ENCODE measurements at places on chromosomes 16 and 17.

GRCh38 chr17:63820963-63821561 lies 6.2 kb upstream of the PSMC5 start:
- DNase-seq: no peak

DNA sequence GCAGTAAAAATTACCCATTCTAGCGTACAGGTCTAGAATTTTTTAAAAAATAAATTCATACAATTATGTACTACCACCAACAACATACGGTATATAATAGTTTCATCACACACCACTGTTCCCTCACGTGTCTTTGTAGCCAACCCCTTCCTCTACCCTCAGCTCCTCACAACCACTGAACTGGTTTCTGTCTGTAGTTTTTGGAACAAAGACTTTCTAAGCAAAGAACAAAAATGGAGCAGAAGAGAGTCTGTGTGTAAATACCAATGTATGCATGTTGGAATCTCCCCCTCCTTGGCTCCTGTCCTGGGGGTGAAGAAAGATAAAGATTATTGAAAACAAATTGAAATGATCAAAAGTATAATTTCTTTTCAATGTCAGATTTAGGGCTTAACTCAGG lies 31.9 kb upstream of the CCR7 start:
- no peak for DNase-seq

GRCh38 chr17:80477647-80478478 lies 1.5 kb upstream of the NPTX1 start:
- DNase-seq: no peak

GRCh38 chr16:56852968-56853367 lies 12.0 kb upstream of the SLC12A3 start:
- DNase-seq: no peak

DNA sequence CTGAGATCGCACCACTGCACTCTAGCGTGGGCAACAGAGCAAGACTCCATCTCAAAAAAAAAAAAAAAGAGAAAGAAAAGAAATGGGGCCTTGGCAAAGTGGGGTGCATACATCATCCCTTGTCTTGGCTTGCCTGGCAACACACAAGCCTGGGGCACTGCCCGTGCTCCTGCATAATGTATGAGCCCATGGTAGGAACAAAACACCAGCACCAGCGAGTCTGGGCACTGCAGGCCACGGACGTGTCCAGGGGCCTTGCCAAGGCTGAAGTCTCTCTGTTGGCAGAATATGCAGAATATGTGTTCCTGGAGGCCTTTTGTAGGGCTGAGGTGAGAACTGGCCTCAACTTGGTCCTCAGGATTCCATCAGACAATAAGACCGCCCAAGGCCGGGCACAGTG lies 15.7 kb upstream of the ALDOA start:
- no peak for DNase-seq

DNA sequence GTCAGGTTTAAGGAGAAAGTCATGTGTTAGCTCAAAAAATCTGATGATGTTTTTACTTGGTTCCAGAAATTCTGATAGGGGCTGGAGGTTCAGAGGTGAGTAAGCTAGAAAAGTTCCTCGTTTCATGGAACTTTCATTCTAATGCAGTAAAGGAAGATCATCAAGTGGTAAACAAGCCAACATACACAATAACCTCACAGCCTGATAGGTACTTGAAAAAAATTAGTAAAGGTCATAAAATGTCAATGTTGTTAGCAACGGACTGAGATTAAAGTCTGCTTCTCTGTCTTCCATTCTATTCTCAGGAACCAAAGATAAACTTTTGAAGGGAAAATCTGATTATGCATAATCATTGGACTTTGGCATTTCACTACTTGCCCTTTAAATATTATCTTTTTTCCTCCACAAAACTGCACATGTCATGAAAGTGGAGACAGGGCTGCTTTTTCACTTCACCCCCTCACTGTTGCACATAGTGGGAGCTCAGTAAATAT lies 165.4 kb upstream of the MAF start:
- DNase-seq: no peak

DNA sequence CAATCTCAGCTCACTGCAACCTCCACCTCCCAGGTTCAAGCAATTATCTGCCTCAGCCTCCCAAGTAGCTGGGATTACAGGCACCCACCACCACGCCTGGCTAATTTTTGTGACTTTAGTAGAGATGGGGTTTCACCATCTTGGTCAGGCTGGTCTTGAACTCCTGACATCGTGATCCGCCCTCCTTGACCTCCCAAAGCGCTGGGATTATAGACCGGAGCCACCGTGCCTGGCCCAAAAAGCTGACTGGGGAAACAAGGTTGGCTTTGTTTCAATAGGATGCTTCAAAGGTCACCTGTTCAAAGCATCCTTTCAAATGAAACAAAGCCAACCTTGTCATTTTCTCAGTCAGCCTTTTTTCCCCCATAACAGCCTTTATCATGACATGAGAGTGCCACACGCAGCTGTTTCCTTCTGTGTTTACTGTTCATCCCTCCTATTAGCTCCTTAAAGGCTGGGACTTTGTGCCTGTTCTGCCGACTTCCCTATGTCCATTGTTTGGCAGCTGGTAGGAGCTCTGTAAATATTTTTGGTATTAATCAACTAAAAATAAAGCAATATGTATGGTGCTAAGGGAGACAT lies 51.1 kb downstream of the ADAMTS18 start:
- DNase-seq: no peak

- no peak for DNase-seq
These were observed 9.2 kb upstream of the GLIS2 start for GRCh38 chr16:4306470-4307214.

GRCh38 chr17:74455821-74456220 lies 10.6 kb upstream of the CD300A start:
- DNase-seq: no peak

GRCh38 chr16:11629071-11630030 lies 38.9 kb upstream of the SNN start:
- no peak for DNase-seq

DNA sequence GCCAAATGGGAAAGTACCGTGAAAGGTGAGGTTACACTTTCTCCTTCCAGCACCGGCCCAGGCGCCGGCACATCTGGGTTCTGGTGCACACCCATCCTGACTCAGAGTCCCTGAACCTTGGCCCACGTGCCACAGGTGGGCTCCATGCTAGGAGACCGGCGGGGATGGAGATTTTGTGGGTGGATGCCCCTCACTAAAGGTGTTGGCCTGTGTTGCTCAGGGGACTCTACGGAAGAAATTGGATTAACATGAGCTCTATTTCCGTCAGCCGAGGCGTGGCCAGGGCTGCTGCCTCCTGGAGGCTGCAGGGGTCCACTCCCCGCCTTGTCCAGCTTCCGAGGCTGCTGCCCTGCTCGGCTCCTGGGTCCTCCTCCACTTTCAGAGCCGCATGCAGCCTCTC lies 30.8 kb downstream of the FBXO31 start:
- no peak for DNase-seq

GRCh38 chr16:88350922-88351321 lies 31.8 kb upstream of the ZNF469 start:
- DNase-seq: no peak

GRCh38 chr17:59671386-59671785 lies 35.8 kb downstream of the PTRH2 start:
- DNase-seq: no peak

- DNase-seq: no peak
These were observed 4.3 kb upstream of the CYBA start for GRCh38 chr16:88655053-88655732.

- no peak for DNase-seq
These were observed 11.9 kb upstream of the TEDC2 start for GRCh38 chr16:2447920-2448583.

DNA sequence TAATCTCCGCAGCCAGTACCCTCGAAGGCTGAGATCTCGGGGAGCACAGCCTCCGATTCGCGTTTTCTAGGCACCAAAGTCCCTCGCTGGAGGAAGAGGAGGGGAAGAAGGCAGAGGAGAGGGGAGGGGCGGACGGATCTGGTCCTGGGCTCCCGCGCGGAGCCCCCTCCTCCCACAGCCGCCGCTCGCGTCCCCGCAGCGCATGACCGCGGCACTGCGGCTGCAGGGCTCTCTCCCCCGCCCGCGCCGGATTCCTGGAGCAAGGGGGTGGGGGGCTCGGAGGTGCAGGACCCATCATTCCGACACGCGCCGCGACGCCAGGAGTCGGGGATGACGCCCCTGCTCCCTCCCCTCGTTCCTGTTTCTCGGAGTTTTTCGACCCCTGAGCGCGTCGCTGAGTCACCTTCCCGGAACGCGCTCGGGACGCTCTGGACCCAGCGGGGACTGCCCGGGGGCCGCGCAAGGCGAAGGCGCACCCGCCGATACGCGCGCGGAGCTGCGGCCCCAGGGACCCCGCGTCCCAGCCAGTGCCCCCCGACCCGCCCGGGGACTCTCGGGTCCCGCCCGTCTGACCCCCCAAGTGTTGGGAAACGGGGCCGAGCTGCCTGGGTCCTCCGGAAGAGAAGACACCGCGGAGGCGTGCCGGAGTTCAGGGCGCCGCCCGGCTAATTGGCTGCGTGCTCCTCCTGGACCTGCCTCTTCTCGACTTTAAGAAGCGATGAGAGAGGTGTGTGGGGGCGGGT lies 1.4 kb upstream of the SPHK1 start:
- DNase-seq: no peak

DNA sequence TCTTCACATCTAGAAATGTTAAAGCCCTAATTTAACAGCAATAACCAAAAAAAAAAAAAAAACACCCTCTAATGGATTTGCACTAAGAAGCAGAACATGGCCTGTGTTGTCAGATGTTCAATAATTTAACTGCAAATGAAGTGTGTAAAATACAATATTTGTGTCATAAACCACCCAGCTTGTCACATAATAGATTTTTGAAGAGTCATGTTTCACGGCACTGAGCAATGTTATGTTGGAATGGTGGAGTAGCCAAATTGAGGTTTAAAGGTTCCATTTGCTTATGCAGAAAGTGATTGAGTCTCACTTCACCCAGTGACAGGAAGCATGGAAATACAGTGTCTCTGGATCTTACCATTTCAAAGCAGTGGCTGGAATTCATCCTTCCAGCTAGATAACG lies 173.2 kb upstream of the XYLT1 start:
- DNase-seq: no peak

DNA sequence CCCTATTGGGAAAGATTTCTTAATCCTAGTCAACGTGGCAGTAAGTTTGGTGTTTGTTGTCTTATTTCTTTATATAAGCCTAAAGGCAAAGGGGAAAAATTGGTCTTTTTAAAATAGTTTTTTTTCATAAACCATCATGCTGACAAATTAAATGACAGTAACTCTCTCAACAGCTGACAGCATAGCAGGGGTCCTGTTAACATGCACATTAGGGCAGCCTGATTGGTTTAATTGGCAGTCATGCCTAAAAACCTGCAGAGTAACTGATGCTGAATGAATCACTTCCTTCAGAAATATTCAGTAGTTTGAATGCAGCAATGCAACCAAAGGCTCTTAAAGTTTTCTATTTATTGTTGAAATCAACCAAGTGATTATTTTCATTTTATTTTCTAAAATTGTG lies 85.4 kb downstream of the ITFG1 start:
- DNase-seq: no peak

DNA sequence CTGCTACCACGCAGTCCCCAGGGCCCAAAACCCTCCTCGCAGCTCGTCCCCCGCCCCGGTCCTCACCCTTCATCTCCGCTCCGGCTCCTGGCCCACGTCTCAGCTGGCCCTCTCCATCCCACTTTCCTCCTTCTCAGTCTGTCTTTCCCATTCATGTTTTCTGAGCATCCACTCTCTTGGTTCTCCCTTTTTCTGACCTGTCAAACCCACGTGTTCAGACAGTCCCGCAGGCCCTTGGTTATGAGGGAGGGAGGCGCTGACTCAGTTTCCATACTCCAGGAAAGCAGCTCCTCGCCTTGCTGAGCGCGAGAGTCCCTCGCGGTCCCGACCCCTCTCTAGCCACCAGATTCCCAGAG lies 392 bp upstream of the HID1 start:
- DNase-seq: no peak

- no peak for DNase-seq
These were observed 1.3 kb downstream of the HNF1B start for GRCh38 chr17:37743612-37743874.

GRCh38 chr17:36627101-36627500 lies 25.7 kb downstream of the MRM1 start:
- DNase-seq: no peak

DNA sequence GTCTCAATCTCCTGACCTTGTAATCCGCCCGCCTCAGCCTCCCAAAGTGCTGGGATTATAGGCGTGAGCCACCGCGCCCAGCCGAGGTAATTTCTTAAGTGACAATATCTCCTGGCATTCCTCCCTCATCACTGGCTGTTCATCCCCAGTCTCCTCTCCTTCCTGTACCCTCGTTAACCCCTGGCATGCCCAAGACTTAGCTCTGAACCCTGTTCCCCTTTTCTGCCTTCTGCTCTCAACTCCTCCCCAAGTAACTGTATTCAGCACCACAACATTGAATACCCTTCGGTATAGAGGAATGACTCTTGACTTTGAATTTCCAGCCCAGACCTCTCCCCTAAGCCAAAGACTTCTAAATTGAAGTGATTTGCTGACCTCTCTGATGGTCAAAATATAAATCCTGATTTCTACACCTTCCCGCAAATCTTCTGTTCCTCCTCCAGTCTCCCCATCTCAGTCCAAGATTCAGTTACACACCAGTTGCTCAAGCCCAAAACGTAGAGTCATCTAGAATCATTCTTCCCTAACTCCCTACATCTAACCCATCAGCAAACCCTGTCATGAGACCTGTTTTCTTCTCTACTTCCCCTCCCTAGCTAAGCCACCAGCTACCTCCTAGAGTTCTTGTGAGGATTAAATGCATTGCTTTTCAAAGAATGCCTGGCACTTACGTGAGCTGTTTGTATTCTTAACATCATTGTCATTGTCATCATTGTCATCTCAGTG lies 14.8 kb downstream of the PMP22 start:
- no peak for DNase-seq

DNA sequence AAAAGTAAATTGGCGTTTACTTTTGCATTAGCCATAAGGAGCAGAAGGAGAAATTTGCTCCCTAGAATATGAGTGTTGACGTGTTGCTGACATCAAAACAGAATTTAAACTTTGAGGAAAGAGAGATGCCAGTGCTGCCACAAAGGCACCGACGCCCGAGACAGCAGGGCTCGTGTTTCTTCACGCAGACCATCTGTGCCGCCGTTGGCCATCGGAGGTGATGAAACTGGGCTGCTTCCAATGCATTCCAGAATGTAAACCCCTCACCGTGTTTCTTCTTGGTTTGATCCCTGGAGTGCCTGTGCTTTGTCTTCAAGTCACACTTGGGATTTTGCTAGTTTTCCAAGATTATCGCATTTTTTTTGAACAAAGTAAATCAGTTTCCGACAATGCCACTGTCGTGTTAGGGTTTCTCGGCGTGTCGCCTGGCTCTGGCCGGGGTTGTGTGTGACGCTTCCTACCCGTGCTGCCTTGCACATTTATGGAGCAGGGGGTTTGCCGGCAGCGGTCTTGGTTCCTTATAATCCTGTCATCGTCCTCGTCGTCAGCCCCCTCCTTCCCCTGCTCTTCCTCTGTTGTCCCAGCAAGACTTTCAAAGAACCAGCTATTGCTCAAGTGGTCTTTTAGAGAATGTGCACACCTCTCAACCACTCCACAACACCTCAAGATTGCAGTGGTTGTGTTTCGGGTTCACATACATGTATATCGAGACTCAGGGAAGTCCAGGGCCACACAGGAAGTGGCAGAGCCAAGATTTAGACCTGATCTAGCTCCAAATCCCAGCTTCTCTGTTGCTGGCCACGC lies 103.9 kb downstream of the METRNL start:
- no peak for DNase-seq
